H9 (cell line): ENCODE measurements at places on chromosomes 4 and X. TPM values are rescaled to one million over a fixed set of nuclear protein-coding genes. Genes with fewer than 3 reads are reported as not detected.

PNMA6A gene
- 7.7 and 8.0 TPM in 2 replicates for total RNA-seq

GYPA gene
- total RNA-seq = not detected in 2 replicates

MGARP gene
- 4.0 and 4.3 TPM in 2 replicates for total RNA-seq

GALNTL6 gene
- 0.22 TPM in 1 of 2 replicates, not detected in the other for total RNA-seq

FBXO8 gene
- 8.9 and 9.0 TPM in 2 replicates for total RNA-seq

BMPR1B gene
- 0.35 and 0.72 TPM in 2 replicates for total RNA-seq

SLIT2 gene
- total RNA-seq = 1.3 and 1.5 TPM in 2 replicates

F8A3 gene
- total RNA-seq = 5.6 and 6.1 TPM in 2 replicates

JCHAIN gene
- total RNA-seq = not detected in 2 replicates

MAMLD1 gene
- total RNA-seq = 0.48 and 0.53 TPM in 2 replicates

IL21 gene
- not detected in 2 replicates for total RNA-seq

SSX2B gene
- not detected in 2 replicates for total RNA-seq

NSG1 gene
- 7.9 and 9.3 TPM in 2 replicates for total RNA-seq

CENPE gene
- total RNA-seq = 34.4 and 38.1 TPM in 2 replicates

ADAMTS3 gene
- 0.94 and 1.1 TPM in 2 replicates for total RNA-seq

RAB40AL gene
- not detected in 2 replicates for total RNA-seq

PASD1 gene
- not detected in 2 replicates for total RNA-seq

CDKL2 gene
- total RNA-seq = 1.5 and 1.8 TPM in 2 replicates

SCRG1 gene
- not detected in 2 replicates for total RNA-seq

IGFBP7 gene
- total RNA-seq = 0.37 and 0.42 TPM in 2 replicates

SOD3 gene
- 2.9 and 3.3 TPM in 2 replicates for total RNA-seq

DCAF4L1 gene
- 0.07 and 0.09 TPM in 2 replicates for total RNA-seq

SMR3B gene
- not detected in 2 replicates for total RNA-seq

POLN gene
- total RNA-seq = 0.74 and 1.5 TPM in 2 replicates

HTN1 gene
- not detected in 2 replicates for total RNA-seq

NLGN3 gene
- total RNA-seq = 3.5 and 3.6 TPM in 2 replicates

KLHL13 gene
- total RNA-seq = 4.0 and 4.1 TPM in 2 replicates

RNF212 gene
- 3.0 and 3.3 TPM in 2 replicates for total RNA-seq
